Heart right ventricle (tissue), 16 donors: ENCODE measurements at places on chromosomes 3 and 15.

- peak; percentile 24 for DNase-seq
Measured at GRCh38 chr3:52194485-52195290, 3.3 kb upstream of the ALAS1 start.

DNA sequence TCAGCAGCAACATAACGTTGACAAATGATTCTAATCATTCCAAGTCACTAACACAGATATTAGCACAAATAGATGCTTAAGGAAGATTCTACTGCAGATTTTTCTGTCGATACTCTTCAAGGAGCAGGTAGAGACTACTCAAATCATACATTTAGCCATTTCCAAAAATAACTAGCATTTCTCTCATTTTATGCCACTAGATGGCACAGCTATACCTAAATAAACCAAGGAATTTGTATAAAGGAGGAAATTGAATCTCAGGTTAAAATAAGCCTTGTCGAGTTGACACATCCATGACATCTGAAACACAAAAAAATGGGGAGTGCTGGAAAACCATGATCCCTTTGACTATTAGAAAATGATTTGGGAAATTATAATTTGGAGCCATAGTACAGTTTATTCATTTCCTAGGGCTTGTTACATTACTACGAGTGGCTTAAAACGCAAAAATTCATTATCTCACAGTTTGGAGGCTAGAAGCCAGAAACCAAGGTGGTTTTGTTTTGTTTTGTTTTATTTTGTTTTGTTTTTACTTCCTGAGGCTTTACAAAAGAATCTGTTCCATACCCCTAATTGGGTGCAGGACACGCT lies 59.5 kb upstream of the STRIT1 start:
- no peak for DNase-seq

DNA sequence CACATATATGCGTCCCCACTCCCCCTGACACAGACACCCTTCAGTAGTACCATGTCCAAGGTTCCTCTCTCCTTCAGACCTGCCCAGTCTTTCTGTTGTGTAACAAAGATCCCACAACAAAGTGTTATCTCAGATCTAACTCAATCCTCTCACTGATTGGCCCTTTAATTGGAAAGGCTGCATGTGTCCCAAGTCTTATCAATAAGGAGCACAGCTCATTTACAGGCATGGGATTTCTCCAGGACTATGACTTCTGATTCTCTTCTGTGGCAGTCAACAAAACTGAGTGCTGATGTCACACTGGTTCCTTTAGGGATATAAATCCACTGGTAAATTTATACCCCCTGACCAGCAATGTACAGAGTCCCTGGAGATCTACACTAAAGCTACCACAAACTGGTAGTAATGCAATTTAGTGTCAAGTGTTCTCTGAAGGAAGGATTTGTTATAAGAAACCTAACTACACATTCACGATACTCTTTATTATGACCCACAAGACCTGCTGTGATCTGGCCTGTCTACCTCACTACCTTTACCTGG lies 28.1 kb downstream of the CLK3 start:
- DNase-seq: no peak

DNA sequence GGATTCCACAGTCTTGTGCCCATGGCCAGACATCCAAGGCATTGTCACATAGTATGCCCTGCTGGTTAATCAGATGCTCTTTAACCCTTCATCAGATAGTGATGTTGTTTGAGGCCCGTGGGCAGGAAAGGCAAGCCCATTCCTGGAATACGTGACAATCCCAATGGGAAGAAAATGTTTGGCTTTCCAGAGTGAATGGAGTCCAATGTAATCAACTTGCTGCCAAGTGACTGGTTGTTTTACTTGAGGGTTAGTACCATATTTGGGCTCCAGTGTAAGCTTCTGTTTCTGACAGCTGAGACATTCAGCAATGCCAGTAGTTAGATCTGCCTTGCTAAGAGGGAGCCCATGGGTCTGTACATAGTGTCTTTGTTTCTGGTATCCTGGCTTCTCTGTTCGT lies 31.3 kb downstream of the RPL39L start:
- DNase-seq: no peak
